Activated naive CD4-positive, alpha-beta T cell treated with anti-CD3 and anti-CD28 coated beads, Interleukin-2, amount 50 U/mL, for 72 hours (primary cell): ENCODE measurements at places on chromosomes 11 and 22. TPM values are rescaled to one million over a fixed set of nuclear protein-coding genes. Genes with fewer than 3 reads are reported as not detected.

Gene TOP3B
- 42.7 TPM for total RNA-seq

Gene MUC5B
- not detected for total RNA-seq

Gene SPDYC
- total RNA-seq, result not detected

DNA sequence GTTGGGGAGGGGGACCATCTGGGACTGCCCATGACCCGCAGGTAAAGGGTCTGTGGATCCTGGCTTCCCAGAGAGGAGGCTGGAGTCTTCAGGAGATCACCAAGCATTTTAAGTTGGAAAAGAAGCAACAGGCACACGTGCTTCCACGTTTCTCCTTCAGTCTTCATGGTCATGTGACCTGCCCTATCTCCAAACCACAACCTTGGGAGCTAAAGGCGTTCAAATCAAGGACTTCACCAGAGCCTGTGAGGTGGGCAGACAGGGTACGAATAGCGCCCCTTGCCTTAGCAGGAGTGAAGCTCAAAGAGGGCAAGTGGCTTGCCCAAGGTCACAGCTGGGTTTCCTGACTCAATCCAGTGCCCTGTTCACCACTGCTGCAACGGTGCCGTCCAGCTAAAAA, 6.7 kb downstream of the TMEM184B start:
- DNase-seq, result no peak

GRCh38 chr11:4436411-4436810, 12.7 kb upstream of the OR52K2 start:
- no peak for DNase-seq

- no peak for DNase-seq
Measured at GRCh38 chr11:44711787-44712608, 14.8 kb upstream of the TSPAN18 start.

GRCh38 chr11:3188496-3189195, 23.5 kb upstream of the OSBPL5 start:
- no peak for DNase-seq

DNA sequence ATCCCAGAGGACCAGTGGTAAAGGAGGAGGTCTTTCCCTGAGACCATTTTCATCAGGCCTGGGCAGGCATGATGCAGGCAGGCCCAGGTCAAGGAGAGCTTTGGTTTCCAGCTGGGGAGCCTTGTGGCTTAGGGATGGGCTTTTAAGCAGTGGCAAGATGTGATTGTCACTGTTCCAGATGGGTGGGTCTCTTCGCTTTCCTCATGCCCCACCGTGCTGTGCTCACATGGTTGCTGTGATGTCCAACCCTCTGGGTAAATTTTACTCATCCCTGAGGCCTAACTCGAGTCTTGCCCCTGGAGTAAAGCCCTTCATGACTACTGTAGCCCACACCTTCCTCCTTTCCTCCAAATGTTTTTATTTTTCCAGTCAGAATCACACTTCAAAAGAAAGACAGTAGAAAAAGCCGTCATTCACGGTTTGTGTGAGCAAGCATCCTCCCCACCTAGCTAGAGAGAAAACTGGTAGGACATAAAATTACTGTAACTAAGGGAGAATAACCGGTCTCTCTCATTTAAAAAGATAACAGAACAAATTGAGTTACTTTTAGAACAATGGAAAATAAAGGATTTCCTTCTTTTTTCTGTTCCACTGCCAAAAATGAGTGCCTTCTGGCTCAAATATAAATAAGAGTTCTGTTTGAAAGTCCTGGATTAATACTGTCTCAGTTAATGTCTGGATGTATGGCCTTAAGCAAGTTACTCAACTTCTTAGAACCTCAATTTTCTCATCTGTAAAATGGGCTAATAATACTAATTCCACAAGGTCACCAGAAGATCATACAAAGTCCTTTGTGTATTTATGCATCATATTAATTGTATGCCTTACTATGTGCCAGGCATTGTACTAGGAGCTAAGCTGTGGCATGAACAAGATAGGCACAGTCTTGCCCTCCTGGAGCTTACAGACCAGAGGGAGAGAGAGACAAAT, 84.9 kb downstream of the ME3 start:
- DNase-seq, result no peak

DNA sequence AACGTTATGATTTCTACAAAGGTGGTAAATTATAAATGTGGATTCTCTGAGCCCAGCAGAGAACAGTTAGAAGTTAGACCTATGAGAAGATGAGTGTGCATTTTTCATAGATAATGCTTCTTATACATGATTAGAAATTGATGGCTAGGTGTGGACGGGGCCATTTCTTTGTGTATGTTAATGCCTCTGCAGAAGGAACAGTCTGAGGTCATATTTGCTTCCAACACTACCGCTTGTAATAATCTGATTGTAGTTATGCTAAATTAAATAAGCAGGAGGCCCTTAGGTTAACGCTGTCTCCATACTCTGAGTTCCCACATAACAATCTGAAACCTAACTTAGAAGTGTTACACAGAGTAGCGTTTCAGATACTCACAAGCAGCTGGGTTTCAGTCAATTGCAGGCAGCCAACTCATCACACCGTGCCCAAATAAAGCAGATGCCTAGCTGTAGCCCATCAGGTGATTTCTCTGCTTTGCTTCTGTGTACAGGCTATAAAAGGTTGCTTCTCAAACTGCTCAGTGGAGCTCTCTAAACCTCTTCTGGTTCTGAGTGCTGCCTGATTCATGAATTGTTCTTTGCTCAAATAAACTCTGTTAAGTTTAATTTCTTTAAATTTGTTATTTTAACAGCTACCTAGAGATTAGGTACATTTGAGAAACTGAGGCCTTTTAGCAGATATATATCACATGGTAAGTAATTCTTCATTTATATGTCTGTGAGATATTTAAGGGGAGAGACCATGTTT, 638.8 kb upstream of the CCDC90B start:
- no peak for DNase-seq

GRCh38 chr11:14645015-14645912, 1.7 kb downstream of the PDE3B start:
- no peak for DNase-seq
